ENCODE measurements at places on chromosomes 7 and 10. TPM values are rescaled to one million over a fixed set of nuclear protein-coding genes. Genes with fewer than 3 reads are reported as not detected.
A peak's percentile ranks its signal among the peaks of the same experiment; 100 is the strongest.

DNA sequence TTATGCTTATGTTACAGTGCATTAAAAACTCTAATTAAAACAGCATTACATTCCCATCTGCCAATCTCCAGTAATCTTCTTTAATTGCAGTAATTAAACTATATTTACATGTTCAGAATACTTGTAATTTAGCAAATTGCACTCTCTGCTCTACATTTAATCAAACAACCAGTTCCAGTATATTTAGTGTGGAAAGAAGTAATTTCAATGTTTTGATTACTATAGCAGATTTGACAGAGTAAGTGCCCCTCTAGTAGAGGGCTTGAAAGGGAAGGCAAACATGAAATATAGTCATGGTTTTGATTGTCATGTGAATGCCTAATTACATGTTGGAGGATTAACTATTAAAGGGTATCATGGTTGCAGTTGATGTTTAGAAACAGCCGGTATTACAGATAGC, 739.7 kb downstream of the AUTS2 start:
- no peak for DNase-seq

The FOXP2 gene
- 0.86 TPM for total RNA-seq

The NEUROD6 gene
- total RNA-seq = not detected

The C7orf57 gene
- under 0.01 TPM for total RNA-seq

GRCh38 chr10:66483966-66484365, 441.9 kb upstream of the LRRTM3 start:
- no peak for DNase-seq

GRCh38 chr10:93199191-93199751, 125.6 kb downstream of the CYP26A1 start:
- peak; percentile 71 for DNase-seq

The CCDC6 gene
- total RNA-seq = 33.5 TPM

DNA sequence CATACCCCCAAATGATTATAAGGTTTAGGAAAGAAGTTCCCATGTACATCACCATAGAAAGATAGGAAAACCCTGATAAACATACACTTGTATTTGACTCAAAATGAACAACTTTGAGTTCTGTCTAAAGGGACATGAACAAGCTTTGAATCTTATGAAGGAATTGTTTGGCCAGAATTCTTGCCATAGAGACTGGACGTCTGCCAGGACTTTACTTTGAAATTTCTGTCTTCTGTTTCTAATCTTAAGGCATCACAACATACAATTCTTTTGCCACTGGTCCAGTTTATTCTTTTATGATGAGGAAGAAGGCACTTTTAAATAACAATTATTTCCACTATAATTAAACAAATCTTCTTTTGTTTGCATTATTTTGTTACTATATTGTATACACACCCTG, 26.2 kb upstream of the CYP26C1 start:
- no peak for DNase-seq

DNA sequence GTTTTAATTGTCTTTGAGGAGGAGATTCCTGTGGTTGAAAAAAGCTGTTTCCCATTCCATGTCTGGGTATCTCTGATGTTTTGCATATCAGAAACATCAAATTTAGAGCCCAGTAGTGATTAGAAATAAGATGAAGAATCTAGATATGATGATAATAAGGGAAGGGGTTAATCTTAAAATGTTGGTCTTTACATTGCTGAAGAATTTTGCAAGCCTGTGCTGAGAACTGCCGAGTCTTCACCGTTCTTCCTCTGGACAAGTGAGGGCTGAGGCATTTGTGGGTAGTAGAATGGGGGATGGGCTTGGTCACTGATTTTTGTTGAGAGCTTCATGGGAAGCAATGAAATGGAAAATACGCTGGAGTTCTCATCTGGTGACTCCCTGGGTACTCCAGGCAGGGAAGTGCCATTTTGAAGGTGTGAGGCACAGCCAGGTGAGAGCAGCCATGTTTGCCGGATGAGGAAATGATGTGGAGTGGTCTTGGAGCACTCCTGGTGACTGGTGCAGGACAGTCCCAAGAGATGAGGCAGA, 10.2 kb downstream of the TCF7L2 start:
- peak; percentile 43 for DNase-seq

- DNase-seq = no peak
Measured at GRCh38 chr7:57653262-57653830, 203.4 kb downstream of the ZNF716 start.

DNA sequence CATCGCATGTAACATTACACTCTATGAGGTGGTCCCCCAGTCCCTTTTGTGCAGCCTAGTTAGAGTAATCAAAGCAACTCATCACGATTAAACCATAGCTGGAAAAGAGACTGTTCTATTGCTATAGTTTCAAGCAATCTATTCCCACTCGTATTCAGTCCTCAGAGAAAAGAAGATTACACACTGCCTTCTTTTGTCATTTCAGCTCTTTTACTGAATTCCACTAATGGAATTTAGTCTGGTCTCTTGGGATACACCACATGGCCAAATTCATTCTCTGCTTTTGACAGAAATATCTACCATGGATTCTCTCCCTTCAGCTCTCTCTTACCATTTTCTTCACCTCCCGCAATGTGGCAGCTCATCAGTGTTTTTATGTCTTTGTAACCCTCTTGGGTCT, 108.9 kb upstream of the HDAC9 start:
- no peak for DNase-seq
